ENCODE measurements at places on chromosomes 7 and 10.

DNA sequence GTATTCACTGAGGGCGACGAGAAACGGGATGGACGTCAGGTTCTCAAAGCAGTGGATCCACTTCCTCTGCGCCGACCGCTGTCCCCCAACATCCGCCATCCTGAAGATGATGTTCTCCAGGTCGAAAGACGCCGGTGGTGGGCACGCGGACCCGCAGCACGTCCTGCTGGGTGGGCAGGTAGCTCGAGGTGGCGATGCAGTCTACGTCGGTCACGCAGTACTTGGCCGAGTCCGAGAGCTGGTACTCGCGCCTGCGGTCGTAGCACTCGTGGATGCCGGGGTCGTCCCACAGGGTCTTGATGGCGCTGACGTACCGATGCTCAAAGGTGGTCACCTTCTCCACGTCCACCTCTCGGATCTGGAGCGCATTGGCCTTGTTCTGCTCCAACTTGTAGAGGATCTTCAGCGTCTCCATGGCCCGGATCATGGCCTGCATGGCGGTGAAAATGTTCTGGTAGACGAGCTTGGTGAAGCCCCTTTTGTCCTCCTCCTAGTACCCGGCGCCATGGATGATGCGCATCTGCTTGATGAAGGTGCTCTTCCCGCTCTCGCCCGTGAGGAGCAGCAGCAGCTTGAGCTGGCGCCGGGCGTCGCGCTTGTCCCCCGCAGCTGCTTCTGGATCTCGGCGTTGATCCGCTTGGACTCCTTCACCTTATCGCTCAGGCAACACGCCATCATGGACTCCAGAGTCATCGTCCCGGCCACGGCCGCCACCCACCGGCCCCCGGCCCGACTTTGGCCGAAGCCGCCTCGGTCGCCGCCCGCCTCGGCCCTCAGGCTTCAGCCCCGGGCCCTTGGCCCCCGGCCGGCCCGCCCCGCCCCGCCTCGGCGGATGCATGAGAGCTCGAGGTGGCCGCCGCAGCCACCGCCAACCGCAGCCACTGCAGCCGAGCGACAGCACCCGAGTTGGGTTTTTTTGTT lies 122.9 kb upstream of the KCTD7 start:
- no peak for DNase-seq

- DNase-seq = no peak
Measured at GRCh38 chr7:141884539-141885225, 31.5 kb upstream of the OR9A4 start.

DNA sequence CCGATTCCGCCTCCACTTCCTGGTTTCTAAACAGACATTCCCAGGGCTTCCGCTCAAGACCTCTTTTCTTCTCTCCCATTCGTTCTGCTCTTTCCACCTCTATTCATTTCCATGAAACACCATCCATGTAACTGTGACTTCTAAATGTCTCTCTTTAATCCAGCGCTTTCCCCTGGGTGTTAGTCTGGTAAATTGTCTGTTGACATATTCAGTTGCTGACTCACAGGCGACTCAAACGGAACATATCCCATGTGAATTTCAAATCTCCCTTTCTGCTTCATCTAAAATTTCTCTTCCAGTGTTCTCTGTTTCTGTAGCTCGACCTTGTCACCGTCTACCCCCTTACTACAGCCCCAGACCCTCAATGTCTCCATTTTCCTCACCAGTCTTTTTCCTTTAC lies 119.1 kb downstream of the PFKFB3 start:
- DNase-seq = no peak

DNA sequence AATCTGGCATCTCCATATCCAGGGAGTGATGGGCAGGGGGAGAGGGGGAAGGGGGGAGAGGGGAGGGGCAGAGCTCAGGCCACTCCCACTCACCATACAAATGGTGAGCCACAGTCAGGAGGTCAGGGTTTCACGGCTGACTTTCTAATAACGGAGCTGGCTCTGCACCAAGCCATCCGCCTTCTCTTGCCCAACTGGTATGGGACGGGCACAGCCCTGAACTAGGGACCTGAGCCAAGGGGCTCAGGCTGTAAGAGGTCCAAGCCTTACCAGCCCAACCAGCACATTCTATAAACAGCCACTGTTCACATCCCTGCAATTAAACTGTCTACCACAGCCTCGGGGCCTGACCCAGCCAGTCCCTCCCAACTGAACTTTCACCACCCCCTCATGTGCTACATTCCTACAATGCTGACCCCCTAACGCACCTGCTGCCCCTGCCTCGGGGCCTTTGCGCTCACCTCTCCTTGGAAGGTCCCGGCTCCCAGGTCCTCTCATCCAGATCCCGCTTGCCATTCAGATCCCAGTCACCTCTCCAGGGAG lies 32.5 kb downstream of the RGS10 start:
- DNase-seq = peak; percentile 81

Measured in right hindlimb (tissue), 1 donor.